Heart left ventricle (tissue), 16 donors: ENCODE measurements at places on chromosomes 11 and 22. TPM values are rescaled to one million over a fixed set of nuclear protein-coding genes. Genes with fewer than 3 reads are reported as not detected.

DNA sequence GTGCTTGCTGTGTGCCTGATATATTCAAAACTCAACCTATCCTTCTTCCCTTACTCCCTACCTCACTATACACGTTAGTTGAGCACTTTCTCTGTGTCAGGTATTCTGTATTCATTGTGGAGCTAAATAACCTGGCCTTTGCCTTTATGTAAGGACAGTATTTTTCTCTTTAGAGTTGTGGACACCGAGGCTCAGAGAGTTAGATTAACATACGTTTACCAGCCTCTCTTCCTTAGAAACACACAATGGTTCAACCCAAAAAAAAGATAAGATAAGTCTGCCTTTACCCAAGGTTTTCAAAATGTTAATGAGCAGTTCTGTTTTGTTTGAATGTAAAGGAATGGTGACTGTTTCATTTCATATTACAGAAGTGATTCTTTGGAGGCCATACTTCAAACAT lies 45.0 kb downstream of the CBL start:
- no peak for DNase-seq

GRCh38 chr11:2740275-2740940 lies 40.6 kb upstream of the KCNQ1OT1 start:
- no peak for DNase-seq

GRCh38 chr11:87228820-87229219 lies 191.1 kb downstream of the TMEM135 start:
- DNase-seq = no peak

- no peak for DNase-seq
Observed at GRCh38 chr11:101428918-101429317, 154.9 kb downstream of the TRPC6 start.

DNA sequence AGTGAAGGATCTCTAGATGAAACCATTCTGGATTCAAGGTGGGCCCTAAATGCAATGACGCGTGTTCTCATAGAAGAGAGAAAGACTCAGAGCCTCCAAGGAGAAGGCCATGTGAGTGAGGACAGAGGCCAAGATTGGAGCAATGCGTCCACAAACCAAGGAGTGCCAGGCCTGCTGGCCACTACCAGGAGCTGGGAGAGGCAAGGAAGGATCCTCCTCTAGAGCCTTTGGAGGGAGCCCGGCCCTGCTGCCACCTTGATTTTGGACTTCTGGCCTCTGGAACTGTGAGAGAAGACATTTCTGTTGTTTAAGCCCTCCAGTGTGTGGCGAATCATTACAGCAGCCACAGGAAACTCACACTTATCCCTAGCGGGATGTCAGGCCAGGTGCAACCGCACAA lies 52.7 kb upstream of the SHANK2 start:
- no peak for DNase-seq

DNA sequence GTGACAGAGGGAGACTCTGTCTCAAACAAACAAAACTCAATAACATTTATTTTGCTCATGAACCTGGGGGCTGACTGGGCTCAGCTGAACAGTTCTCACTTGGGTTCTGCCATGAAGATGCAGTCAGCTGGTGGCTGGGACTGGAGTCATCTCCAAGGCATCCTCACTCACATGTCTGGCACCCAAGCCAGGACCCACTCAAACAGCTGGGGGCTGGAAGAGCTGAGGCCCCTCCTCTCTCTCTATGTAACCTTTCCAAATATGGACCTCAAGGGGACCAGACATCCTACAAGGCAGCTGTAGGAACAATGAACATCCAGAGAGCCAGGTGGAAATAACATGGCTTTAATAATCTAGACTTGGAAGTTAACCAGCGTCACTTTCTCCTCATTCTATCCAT lies 16.8 kb downstream of the HSPA8 start:
- DNase-seq = no peak

- DNase-seq = peak; percentile 71
Observed at GRCh38 chr11:86483940-86484794, 109.5 kb downstream of the CCDC81 start.

The CHRM4 gene
- not detected for total RNA-seq

The PATE3 gene
- total RNA-seq = not detected

The OR10A2 gene
- not detected for total RNA-seq

The KCNA4 gene
- total RNA-seq = 10.9 TPM

The CRYBB1 gene
- total RNA-seq = not detected

The CCDC116 gene
- not detected for total RNA-seq

The RIMBP3B gene
- total RNA-seq = 0.05 TPM
